Activated naive CD8-positive, alpha-beta T cell treated with anti-CD3 and anti-CD28 coated beads, Interleukin-2, amount 50 U/mL, for 16 hours (primary cell): ENCODE measurements at places on chromosomes 13 and 19.
A peak's percentile ranks its signal among the peaks of the same experiment; 100 is the strongest.

DNA sequence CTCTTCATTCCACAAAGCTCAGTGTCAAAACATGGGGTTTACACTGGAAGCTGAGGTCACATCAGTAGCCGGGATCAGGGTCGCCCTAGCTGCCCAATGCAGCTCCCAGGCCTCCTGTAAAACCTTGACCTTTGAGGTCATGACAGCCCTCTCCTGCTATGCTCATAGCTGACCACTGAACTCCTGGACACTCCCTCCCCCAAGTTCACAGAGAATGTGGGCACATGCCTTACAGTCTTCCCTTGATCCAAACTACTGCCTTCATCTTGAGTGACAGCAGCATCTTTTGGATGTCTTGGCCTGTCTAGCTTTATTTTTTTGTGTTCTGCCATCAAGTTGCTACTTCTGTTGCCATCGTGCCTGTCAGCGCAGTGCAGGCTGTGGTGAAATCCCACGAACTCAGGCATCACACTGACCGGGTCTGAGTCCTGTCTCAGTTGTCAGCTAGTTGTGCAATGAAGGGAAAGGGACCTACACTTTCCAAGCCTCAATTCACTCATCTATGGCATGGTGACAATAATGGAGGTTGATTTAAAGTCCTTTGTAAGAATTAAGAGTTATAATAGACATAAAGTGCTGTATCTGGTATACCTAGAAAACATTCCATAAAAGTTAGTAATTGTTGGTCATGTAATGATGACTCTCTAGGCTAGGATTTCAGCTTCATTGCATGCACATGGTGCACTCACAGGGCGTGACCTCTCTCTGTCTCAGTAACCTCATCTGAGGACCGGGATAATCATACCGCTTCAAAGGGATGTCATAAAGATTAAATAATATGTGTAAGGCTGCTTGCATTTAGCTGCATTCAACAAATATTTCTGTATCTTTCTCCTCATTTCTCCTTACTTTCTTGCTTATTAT is 16.4 kb upstream of the ALOX5AP start:
- DNase-seq: no peak

DNA sequence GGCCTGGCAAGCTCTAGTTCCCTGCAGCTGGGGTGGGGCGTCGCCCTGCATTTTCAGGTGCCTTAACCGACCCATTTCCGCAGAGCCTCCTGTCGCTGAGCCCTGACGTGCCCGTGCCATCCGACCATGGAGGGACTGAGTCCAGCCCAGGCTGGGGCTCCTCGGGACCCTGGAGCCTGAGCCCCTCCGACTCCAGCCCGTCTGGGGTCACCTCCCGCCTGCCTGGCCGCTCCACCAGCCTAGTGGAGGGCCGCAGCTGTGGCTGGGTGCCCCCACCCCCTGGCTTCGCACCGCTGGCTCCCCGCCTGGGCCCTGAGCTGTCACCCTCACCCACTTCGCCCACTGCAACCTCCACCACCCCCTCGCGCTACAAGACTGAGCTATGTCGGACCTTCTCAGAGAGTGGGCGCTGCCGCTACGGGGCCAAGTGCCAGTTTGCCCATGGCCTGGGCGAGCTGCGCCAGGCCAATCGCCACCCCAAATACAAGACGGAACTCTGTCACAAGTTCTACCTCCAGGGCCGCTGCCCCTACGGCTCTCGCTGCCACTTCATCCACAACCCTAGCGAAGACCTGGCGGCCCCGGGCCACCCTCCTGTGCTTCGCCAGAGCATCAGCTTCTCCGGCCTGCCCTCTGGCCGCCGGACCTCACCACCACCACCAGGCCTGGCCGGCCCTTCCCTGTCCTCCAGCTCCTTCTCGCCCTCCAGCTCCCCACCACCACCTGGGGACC is 1.2 kb downstream of the ZFP36 start:
- no peak for DNase-seq

DNA sequence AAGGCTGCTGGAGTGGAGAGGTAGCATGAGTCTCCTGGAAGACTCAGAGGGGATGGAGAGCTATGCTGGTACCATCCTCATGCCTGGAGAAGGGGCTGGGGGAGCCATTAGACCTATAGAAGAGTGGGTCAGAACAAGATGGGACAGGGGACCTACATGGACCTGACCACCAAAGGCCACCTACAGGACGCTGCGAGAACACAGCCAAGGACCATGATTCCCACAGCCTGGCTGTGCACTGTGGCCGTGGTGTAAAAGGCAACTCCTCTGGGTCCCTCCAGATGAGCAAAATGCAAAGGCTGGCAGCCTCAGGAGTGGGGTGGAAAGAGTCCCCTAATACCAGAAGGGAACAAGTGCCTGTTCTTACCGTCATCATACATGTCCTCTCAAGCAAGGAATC is 216.2 kb downstream of the SLC7A1 start:
- DNase-seq: no peak

DNA sequence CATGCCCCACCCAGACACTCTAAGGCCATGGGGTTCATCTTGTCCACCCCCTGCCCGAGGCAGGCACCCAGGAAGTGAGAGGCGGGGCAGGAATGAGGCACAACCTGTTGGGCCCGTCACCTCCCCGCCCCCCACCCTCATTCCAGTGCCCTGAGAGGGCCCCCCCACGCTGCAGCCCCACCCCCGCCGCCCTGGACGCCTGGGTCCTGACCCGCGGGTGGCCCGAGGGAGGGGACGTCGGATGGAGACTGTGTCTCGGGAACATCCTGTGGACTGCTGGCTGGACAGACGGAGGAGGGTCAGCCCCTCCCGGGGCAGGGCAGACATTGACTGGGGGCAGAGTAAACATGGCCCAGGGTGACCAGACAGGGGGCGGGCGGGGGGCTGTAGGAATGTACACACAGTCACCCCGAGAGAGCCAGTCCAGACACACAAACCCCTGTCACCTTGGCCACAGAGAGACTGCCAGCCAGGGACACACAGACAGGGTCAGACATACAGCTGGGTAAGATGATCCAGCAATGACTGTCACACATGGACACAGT is 7.4 kb upstream of the JUNB start:
- DNase-seq: no peak

- DNase-seq: no peak
Observed at GRCh38 chr13:46079770-46080169, 25.1 kb downstream of the CPB2 start.

DNA sequence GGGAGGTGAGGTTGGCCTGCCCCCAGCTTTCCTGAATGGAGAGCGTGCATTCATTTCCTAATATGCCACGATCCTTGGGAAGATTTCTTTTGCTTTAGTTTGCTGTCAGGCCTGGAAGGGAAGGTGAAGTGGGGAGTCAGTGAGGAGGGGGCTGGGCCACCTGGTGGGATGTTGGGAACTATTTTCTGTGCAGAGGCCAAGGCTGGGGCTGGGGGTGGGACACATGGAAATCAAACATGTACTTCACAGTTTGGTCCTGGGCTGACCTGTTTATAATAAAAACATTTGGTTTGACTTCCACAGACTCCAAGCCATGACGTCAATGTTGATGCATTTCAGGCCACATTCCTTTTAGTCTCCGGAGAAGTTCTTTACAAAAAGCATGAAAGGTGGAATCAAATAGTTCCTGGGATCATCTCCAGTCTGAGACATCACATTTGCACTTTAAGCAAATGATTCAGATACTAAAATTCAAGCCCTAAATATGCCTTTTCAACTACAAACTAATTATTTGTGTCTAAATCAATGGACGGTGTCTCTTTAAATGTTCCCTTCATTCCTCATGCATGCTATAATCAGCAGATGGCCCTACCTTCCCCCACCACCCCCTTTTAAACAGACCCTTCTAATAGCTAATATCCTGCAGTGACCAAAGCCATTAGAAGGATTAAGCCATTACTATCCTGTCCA is 41.5 kb upstream of the MEDAG start:
- DNase-seq: no peak

DNA sequence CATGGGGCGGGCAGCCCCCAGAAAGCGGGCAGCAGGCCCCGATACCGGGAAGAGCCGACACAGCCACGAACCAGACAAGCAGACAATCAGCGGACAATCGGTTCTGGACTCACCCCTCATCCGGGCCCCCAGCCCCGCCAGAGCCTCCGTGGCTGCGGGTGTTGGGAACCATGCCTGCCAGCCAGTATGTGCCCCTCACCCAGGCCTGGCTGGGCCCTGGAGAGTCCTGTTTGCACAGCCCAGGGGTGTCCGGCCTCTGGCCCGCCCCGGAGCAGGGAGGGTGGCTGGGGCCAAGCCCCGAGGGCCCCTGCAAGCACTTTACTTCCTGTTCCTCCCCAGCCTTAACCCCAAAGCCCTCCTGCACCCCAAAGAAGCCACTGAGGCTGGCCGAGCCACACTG is 7.8 kb downstream of the PODNL1 start:
- no peak for DNase-seq

DNA sequence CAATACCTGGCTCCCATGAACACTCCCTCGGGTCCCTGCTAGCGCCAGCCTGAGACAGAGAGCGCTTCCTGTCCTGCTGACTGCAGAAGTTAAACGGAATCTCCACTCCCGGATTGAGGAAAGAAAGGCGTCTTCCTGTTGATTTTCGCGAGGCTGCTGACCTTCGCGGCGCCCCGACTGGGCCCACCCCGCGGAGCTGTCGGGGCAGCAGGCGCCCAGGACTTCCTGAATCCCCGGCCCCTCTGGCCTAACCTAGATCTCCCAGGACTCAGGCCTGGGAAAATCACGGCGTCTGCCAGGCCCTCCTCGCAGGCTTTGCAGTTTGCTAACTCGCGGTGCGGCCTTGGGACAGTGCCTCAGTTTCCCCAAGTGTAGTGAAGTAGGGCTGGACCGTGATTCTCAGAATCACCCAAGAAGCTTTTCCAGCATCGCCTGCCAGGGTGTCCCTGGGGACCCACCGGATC is 108.8 kb downstream of the KCTD15 start:
- DNase-seq: no peak

DNA sequence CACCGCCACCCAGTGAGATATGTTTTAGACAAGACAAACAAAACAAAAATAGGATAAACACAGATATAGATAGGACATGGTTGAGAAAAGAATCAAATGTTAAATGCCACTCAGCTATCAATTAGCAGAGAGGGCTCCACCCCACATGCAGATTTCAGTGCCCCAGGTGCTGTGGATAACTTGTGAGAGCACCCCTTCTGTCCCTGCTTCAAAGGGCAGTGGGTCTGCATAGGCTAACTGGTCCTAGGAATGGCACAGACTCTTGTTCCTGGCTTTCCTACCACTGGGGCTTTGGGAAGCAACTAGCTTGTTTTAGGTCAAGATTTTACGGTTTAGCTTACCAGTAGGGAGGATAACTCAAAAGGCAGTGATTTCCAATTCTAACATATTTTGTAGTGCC is 460.3 kb downstream of the TSHZ3 start:
- DNase-seq: no peak

DNA sequence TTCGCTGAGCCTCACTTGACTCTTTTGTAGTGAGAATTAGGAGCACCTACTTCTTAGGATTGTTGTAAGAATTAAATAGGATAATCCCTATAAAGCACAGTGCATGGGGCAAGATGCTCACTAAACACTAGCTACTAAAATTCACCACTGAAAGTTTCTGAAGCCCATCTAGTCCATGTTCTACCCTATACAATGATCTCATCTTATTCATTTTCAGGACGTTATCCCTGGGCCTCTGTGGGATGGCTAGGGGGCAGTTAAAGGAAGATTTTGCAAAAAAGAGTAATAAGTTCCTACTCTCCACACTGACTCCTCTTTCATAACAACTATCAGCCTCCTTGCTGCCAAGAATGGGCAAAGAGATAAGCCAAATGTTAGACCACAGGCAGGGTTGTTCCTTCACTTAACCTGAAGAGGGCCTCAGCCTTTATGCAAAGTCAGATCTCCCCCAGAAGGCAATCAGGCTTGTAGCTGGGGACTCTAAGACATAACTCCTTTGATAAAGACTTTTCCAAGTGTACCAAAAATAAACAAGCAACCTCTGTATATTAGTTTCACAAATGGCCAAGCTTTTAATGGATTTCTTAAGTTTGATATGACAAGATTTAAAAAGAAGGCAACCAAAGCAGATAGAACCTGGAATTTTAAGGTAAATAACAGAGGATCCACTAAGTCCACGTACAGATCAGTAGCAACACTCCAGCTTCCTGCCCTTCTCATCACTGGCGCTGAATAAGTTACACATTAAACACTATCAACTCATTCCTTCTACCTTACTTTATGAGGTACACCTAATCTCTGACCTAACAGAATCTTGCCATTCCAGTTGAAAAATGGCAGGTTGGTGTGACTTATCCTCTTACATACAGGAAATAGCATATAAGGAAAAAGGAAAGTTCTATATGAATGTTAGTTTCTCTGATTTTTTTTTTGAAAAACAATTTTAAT is 44.4 kb downstream of the ELF1 start:
- DNase-seq: no peak

- DNase-seq: no peak
Observed at GRCh38 chr19:42281146-42281826, 12.2 kb downstream of the CIC start.

GRCh38 chr13:28889086-28889732 is 69.1 kb downstream of the MTUS2 start:
- DNase-seq: no peak

DNA sequence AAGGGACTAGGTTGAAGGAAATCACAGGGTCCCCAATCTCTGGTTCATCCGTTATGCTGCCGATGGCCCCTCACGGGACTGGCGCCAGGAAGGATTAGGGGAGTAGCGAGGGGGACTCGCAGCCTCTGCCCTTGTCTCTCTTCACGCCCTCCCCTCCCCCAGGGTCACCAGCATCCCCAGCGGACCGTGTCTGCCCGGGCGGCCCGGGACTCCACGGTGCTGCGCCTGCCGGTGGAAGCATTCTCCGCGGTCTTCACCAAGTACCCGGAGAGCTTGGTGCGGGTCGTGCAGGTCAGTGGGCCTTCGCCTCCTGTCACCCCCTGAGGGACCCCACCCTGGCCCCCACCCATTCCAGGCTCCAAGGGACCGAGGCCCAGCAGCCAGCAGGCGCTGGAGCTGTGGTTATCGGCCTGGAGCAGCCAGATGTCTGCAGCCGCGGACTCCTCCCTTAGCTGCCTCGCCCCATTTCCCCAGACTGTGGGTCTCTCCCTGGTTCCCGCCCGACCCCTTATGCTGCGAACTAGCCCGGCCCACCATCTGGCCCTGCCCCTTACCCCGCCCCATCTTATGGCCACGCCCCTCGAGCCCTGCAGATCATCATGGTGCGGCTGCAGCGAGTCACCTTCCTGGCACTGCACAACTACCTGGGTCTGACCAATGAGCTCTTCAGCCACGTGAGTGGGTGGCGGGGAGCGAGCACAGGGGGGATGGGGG is 5.4 kb downstream of the PNPLA6 start:
- no peak for DNase-seq

- DNase-seq: no peak
Observed at GRCh38 chr19:38035515-38036495, 128.8 kb downstream of the SIPA1L3 start.

- peak; percentile 40 for DNase-seq
Observed at GRCh38 chr19:17234911-17235299, 8.9 kb downstream of the OCEL1 start.

- DNase-seq: no peak
Observed at GRCh38 chr13:95382411-95382810, 81.2 kb upstream of the ABCC4 start.
